ENCODE measurements at places on chromosomes 2 and 18.

DNA sequence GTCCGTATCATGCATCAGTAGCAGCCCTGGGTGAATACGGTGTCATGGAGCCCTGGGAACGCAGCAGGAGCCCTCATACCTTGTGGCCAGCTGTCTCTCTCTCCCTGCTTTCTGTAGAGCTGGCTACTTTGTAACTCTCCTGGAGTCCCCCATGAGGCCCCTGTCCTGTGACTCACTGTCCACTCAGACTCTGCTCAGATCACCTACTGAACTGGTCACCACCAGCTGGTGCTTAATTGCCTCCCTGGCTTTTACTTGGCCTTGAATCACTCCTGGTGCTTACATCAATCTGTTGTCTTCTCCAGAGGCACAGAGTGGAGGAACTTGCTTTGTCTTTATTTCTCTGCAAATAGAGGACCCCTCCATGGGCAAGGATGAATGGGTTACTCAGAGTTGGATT lies 172.7 kb downstream of the HRH4 start:
- DNase-seq = no peak

DNA sequence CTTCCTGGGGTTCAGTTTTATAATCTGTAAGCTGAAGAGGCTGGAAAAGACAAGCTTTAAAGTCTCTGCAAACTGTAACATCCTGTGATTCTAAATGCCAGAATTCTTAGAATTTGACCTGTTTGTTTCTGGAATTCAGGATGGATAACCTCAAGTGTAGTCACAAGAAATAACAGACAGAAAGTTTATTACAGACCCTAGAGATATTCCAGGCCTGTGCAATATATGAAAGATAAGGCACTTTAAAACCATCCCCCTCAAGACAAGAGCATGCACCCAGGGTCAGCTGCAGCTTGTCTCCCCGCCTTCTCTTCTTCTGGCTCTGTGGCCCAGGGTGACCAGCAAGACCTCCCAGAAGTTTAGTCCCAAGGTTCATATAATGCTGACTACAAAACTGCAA lies 298.7 kb upstream of the ACVR2A start:
- DNase-seq = no peak

DNA sequence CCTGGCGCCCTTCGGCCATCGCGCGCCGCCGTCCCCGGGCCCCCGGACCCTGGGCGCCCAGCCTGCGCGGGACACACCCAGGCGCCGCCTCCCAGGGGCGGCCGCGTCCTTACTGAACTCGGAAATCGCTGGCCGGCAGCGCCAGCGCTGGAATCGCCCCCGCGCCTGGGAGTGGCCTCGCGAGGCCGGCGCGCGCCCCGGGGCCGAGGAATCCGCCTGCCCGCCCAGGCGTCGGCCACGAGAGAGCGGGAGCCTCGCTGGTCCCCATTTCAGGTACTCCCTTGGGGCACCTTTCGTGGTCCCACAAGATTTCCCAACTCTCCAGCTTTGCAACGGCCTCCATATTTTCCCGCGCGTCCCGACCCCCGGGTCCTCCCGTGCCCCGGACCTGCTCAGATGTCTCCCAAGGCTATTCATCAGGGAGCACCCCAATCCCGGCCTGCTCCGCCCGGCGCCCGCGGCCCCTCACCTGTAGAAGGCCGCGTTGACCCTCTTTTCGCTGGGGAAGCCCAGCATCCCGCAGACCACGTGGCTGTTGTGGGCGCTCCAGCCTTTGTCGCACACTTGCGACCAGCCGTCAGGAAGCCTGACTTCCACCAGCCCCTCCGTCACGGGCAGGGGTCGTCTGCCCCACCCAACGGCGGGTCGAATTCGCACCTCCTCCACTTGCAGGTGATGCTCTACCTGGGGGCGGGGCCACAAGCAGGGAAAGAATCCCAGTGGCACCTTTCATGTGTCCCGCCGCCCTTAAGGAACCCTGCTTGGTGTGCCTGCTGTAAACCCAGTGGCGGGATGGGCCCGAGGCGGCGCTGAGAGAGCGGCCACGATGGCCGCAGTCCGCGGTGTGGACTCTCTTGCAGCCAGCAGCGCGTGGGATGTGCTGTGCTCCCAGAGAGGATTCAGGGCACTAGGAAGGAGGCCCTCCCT lies 4.6 kb downstream of the LOXL3 start:
- DNase-seq = peak; percentile 86

DNA sequence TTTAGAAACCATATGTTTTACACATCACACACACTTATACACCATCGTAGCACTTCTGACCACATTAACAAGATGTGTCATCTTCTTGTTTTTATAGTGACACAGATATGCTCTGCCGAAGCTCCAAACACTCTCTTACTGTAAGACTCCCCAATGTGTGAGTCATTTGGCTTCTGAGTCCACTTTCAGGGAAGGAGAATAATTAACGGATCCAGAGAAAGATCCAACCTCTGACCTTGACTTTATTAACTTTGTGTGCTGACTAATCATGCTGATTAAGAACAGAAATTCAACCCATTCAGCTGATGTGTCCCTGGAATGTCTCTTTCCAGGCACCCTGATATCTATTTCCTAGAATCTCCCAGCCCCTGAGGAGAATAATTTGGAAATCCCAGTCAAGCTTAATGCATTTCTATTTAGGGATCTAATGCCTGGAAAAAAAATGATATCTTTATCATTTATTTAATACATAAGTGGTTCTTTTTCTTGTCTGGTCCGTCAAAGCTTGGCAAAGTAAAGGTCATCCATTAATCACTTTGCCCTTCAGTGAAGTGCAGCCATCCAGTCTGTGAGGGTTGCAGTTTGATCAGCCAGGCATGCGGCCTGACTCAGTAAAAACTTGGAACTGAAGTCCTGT lies 615.8 kb upstream of the SYT4 start:
- no peak for DNase-seq

GRCh38 chr18:9043581-9043980 lies 58.9 kb upstream of the NDUFV2 start:
- DNase-seq = no peak

DNA sequence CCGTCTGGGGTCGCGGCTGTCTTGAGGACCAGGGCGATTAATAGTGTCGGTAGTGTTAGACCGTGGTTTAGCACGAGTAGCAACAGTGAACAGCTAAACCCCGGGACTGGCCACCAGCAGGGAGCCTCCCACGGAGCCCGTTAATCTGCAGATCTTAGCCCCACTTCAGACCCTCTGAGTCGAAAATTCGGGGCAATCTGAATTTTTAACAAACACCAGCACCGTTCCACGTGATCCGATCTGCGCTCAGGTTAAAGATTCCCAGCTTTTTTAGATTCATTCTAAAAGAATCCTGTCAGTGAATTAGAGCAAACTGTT lies 479 bp upstream of the ATP5F1A start:
- no peak for DNase-seq

DNA sequence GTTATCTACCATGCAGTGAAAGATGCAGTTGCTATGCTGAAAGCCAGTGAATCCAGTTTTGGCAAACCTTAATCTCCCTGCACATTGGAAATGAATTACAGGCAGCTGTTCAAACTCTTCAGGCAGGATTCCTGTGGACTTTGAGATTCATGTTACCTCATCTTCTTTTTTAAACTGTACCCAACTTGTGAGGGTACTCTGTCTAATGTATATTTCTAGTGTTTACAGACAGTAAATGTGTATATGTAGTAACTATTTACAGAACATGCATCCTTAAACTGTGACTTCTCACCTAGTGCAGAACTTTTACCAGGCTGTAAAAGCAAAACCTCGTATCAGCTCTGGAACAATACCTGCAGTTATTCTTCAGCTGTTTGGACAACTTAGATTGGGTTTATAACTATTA lies 50.9 kb downstream of the KDM3A start:
- DNase-seq = no peak

DNA sequence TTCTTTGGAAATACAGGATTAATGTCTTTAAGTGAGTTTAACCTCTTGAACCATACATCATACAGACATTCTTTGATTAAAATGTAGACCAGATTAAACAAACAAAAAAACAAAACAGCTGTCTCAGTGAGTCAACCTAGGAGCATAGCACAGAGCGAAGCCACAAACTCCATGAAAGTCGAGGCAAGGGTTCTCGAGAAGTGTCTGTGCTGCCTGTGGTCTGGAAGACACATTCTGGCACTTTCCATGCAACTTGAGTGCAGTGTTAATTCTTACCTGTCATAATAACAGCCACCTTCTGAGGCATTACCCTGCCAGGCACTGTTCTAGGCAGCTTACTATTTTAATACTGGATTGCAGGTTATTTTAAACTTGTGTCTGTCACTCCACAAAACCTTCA lies 435.5 kb upstream of the MMADHC start:
- no peak for DNase-seq

DNA sequence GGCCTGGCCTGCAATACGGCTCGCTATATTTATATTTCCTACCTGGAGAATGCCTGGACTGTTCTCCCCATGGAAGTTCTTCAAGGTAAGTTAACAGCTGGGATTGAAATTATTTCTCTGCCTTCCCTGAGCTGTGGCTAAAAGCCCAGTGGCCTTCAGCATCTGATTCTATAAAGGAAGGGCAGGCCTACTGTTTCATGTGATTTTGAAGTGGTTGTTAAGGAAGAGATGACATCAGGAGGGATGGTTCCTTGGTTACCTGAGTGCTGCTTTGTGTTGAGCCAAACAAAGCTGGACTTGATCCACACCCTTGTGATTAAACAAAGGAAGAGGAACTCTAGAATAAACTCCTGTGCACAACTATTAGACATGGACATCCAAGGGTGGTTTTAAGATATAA lies 61.6 kb downstream of the MFSD6 start:
- DNase-seq = peak; percentile 61

DNA sequence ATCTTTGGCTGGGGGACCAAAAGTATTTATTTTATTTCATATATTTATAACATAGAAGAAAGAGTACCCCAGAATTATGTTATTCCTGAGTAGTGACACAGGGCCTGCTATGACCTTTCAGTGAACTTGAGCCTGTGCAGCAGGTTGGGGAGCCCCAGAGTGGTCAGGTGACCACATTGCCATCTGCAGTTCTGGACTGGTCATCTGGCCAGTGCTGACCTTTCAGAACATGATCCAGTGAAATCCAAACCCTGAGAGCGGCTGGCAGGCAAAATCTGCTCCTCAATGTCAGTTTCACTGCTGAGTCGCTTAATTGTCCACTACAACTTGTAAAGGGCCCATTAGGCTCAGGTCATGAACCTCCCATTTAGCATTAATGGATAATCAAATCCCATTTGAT lies 336.7 kb upstream of the KCNH7 start:
- DNase-seq = no peak

- DNase-seq = no peak
Measured at GRCh38 chr18:48100165-48100575, 169.7 kb upstream of the SMAD2 start.

DNA sequence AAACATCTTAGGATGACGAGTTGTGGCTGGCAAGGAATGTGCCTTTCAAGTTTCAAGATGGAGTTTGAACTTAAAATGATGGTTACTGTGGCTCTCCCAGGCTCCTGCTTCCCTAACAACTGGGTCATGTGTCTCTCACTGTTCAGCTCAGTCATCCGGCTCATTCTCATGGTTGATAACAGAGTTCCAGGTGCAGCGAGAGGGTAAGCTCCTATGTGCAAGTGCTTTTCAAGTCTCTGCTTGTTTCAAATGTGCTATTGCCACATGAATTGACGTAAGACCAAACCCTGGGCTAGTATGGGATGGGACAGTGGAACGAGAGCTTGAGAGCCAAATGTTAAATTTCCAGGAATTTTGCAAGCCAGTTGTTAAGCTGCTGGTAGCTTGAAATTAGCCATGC lies 19.5 kb upstream of the PUM2 start:
- DNase-seq = no peak

DNA sequence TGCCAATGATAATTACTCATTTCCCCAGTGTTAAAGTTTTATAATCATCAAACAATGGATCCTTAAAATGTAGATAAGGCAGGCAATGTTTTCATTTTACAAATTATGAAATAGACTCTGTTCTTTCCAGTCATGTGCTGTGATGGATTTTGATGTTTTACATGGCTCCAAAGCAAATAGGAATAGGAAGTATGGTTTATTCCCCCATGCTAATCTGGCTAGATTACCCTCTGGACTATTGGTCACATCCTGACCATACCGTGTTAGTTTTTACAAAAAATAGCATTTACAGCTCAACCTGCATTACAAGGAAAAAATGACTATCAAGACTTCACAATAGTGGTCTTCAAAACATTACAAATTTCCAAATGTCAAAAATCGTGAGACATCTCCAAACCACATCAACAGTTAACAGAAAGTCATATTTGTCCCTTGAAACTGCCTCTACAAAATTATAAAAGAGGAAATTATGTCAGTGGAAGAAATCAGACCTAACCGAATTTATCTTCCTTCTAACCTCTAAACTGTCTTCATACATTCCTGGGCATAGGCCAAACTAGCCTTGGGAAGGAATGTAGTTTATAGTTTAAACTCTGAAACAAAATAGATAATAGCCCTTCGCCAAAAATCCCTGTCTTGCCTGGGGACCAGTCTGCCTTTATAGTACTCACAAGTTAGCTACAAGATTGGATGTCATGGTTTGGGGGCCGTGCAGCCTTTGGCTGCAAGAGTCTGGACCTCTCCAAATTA lies 1941.2 kb upstream of the CELF4 start:
- DNase-seq = no peak

GRCh38 chr2:71831193-71831577 lies 316.5 kb downstream of the CYP26B1 start:
- DNase-seq = no peak

GRCh38 chr18:26386002-26386401 lies 159.8 kb downstream of the TAF4B start:
- no peak for DNase-seq

DNA sequence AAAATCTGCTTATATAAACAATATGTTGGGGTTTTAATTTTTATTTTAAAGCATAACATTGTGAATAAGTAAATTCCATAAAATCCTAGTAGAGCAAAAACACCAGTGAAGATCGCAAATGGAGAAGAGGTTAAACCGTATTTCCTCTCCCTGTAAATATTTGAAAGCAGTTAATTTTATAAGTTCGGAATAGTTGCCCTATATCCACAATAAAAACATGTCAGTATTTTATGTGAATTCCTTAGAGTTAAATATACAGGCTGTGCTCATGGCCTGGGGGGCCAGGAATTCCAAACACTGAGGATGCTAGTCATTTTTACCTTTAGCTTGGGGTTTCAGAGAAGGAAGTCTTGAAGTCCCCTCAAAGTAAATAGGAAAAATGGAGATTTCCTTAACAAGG lies 135.0 kb downstream of the FIGN start:
- DNase-seq = no peak

GRCh38 chr2:51107841-51108240 lies 75.9 kb upstream of the NRXN1 start:
- DNase-seq = no peak

DNA sequence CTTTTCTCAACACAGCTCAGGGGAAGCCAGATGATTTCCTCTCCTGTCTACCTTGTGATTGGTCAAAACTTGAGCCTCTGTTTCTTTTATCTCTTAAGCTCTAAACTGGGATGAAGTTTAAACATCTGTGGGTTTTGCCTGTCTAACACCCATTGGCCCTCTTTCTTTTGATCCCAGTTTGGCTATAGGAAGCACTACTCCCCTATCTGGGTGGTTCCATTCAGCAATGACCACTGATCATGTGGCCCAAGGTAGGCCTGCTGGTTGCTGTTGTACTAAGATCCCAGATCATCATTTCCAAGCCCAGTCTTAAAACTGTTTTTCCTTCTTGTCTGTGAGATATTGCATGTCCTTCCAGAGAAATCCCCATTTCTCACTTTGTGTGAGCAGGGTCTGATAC lies 51.6 kb upstream of the STPG4 start:
- DNase-seq = no peak

GRCh38 chr2:112166806-112167499 lies 28.8 kb downstream of the FBLN7 start:
- DNase-seq = no peak

Measured in hematopoietic multipotent progenitor cell treated with erythropoietin and hydrocortisone succinate and interleukin-3 and kit ligand, for 4 days (in vitro differentiated cells).